ENCODE measurements at places on chromosomes 13 and 19. TPM values are rescaled to one million over a fixed set of nuclear protein-coding genes. Genes with fewer than 3 reads are reported as not detected.

Gene ZNF599
- 3.5 TPM for total RNA-seq

Gene ZNF296
- total RNA-seq, result 5.0 TPM

Gene IGFL1
- not detected for total RNA-seq

Gene CEACAM4
- not detected for total RNA-seq

Gene STARD13
- not detected for total RNA-seq

- no peaks in the 10 kb centered on the region for H3K36me3 ChIP-seq
- no peak for DNase-seq
These were observed 233.9 kb downstream of the KCNRG start for GRCh38 chr13:50249144-50249521.

- H3K36me3 ChIP-seq, result peaks cover 28% of the 10 kb centered on the region
- no peak for DNase-seq
- peaks cover 14% of the 10 kb centered on the region for H3K4me1 ChIP-seq
- no peaks in the 10 kb centered on the region for H3K27me3 ChIP-seq
- no peak overlapping the region for H3K4me3 ChIP-seq
These were observed 20.9 kb downstream of the BBC3 start for GRCh38 chr19:47210180-47210490.

- no peak overlapping the region for H3K4me3 ChIP-seq
- DNase-seq, result no peak
- no peaks in the 10 kb centered on the region for H3K27me3 ChIP-seq
- peaks cover 7% of the 10 kb centered on the region for H3K4me1 ChIP-seq
These were observed 70.6 kb downstream of the DGKH start for GRCh38 chr13:42119041-42119440.

GRCh38 chr19:17602872-17603510 is 47.5 kb downstream of the COLGALT1 start:
- peaks cover 7% of the 10 kb centered on the region for H3K4me1 ChIP-seq
- H3K27ac ChIP-seq, result no peak overlapping the region
- no peak for DNase-seq
- H3K36me3 ChIP-seq, result no peaks in the 10 kb centered on the region
- H3K27me3 ChIP-seq, result peaks cover 27% of the 10 kb centered on the region
- H3K4me3 ChIP-seq, result no peak overlapping the region
